ENCODE measurements at places on chromosomes 6 and 20. TPM values are rescaled to one million over a fixed set of nuclear protein-coding genes. Genes with fewer than 3 reads are reported as not detected.

Gene ULBP1
- 3.9 TPM for total RNA-seq

Gene COMMD7
- 24.2 TPM for total RNA-seq

Gene AGPAT4
- 73.2 TPM for total RNA-seq

Gene HTR1E
- total RNA-seq = 0.16 TPM

Gene GGTLC1
- total RNA-seq = not detected

Gene ZSCAN12
- total RNA-seq = 19.0 TPM

Gene DEFB121
- not detected for total RNA-seq

Gene NKX2-4
- total RNA-seq = not detected

Gene FAM83C
- not detected for total RNA-seq

DNA sequence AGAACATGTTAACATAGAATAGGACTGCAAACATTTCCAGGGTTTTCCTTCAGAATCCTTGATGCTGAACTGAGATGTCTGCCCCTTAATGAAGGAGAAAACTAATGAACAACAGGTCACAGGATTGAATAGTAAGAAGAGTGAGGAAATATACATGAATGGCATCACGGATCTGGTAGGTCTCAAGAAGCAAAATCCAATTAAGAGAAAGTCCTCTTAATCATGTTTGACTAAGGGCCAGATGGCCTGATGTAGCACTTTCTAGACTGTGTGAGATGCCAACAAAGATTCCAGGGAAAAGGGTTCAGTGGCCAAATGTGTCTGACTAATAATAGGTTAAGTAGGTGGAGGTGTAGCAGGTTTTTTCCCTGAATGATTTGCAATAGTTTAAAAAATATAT is 13.7 kb upstream of the SHPRH start:
- no peak for DNase-seq

DNA sequence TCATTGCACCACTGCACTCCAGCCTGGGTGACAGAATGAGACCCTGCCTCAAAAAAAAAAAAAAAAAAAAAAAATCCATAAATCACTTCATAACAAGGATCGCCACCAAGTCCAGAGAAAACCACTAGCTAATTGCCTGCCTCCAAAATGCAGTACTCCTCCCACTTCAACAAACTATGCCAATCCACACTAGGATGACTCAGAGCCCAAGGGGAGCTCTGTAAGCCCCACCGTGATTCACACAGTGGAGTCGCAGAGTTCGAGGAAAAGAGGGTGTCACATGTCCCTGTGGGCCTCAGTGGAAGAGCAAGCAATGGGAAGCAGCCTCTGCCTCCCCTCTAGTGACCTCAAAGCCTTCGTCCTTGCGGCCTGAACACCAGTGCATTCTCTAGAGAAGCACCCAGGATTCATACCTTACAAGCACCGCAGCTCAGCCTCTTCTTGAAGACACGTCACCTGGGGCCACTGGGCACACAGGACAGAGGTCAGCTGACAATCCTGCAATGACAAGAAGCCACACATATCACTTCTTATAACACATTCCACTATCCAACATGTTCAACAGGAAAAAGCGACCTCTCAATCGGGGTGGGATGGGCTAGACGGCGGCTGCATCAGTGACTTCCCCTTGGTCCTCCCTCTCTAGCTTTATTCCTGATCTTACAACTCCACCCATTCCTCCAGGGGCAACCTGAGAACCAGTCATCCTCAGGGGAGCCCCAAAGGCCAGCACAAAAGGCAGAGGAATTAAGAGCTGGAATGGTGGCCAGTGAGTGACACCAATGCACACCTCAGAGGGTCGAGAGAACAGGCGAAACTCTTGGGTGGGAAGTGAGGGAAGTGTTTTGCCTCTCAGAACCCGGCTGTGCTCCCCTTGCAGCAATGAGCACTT is 8.9 kb downstream of the SNHG17 start:
- peak; percentile 43 for DNase-seq

DNA sequence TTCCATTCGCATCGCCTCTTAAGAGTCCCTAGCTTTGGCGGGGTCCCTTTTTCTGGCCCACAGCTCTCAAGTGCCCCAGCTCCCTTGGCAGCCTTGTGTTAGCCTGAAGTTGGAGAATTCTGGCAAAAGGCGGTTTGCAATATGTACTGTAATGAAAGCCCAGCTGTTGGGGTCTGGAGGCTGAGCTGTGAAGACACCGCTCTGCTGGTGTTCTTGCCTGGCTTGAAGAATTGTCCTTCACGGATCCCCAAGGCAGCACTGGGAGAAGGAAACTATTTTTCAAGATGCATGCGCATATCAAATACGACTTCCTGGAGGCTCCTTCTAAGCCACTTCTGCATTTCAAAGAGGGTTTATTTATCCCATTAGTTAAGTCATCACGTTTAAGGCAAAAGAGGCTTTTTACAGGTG is 21.4 kb upstream of the CITED2 start:
- no peak for DNase-seq

DNA sequence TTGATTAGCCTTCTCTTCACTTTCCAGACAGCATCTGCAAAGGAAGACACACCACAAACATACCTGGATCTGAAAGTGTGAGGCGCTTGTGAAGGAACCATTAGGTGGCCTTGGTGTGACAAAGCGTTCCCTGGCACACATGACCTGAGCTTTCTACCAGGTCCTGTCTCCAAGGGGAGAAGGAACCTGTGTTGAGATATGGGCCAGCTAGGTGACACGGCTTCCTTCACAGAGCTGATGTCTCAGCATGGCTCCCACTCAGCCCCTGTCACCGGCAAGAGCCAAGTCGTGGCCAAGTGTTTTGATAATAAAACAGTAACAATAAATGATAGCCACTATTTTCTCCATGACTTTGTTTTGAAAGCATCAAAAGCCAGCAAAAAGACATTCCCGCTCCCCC is 20.3 kb upstream of the TAGAP start:
- no peak for DNase-seq

- peak; percentile 39 for DNase-seq
These were observed 6.7 kb upstream of the IFT52 start for GRCh38 chr20:43583982-43584432.

GRCh38 chr20:11112832-11113231 is 439.0 kb upstream of the JAG1 start:
- no peak for DNase-seq

DNA sequence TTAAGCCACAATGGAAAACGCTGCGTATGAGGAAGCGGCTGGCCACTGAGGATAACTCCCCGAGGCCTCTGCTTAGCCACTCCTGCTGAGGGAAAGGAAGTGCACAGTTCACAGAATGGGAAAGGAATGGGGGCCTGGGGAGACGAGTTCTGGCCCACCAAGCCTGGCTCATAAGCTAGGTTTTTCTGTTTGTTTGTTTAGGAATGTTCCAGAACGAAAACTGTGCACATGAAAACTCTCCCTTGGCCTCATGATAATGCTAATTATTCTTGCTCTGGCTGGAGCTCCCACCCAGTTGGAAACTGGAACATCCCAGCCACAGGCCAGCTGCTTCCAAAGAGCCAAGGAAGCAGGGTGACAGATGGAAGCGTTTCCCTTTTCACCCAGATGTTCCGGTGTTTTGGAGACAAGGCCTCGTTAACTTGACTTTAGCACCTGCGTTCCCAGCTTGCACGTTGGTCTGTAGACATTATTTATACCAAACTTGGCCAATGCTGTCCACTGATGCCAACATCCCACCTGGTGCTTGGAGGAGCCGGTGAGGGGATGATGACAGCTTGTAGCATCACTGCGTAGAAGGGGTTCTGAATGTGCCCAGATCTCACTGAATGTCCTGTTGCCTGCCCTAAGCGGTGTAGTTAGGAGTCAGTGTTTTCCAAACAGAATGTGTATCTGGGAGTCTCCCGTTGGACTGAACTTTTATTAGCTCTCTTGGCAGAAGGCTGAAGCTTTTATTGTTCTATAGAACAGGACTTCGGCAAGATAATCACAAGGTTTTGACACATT is 34.5 kb downstream of the APCDD1L start:
- DNase-seq = no peak

DNA sequence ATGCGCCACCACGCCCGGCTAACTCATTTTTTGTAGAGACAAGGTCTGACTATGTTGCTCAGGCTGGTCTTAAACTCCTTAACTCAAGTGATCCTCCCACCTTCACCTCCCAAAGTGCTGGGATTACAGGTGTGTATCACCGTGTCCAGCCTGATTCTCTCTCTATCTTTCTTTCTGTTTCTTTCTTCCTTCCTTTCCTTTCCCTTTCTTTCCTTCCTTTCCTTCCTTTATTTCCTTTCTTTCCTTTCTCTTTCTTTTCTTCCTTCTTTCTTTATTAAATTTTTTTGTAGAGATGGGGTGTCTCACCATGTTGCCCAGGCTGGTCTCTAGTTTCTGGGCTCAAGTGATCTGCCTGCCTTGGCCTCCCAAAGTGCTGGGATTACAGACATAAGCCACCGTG is 38.7 kb upstream of the MTHFD1L start:
- no peak for DNase-seq

DNA sequence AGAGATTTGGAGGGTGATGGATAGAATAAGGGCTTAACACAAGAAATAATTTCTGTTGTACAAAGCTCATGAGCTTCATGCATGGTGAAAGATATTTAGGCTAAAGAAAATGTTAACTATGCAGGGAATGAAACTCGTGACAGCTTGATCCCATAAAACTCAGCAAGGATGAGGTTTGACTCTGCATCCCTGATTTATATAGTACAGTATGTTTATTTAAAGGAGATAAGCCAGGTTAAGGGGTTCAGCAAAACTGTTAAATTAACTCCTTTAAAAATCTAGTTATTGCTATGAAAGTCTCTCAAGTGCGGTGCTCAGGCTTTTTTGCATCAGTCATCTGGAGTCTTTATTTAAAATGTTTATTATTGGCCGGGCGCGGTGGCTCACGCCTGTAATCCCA is 326.4 kb downstream of the LAMA2 start:
- DNase-seq = no peak

DNA sequence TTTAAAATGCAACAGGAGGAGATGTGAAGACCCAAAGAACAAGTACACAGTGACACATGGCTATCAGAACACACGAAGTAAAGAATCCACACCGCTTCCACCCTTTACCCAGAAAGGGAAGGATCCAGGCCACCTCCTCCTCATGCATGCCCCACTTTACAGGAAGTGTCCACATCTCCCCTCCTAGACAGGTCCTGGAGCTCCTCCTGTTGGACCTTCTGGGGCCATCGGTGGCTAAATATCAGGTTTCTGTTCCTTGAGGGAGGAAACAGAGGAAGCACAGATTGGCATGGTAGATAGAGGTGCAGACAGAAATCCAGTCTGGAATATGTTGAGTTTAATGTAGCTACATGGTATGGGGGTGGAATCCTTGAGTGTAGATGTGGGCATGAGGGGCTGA is 10.9 kb downstream of the NINL start:
- DNase-seq = no peak

- DNase-seq = no peak
These were observed 427.3 kb downstream of the KIF16B start for GRCh38 chr20:16145919-16146318.

- no peak for DNase-seq
These were observed 50.6 kb upstream of the FBXO30 start for GRCh38 chr6:145865175-145865574.

DNA sequence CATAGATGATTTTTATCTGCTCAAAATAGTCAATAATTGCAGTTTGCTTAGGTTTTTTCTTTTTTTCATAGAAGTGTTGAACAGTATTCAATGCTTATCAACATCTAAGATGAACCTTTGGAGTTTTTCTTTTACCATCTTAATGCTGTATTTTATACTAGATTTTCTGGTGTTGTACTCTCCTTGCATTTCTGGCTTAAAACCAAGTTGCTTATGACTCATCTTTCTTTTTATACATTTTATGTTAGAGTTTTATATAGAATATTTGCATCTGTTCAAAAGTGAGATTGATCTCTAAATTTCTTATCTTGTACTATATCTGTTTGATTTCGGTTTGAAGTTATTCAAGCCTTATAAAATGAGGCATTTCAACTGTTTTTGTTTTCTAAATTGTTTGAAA is 232.5 kb downstream of the RFPL4B start:
- no peak for DNase-seq

DNA sequence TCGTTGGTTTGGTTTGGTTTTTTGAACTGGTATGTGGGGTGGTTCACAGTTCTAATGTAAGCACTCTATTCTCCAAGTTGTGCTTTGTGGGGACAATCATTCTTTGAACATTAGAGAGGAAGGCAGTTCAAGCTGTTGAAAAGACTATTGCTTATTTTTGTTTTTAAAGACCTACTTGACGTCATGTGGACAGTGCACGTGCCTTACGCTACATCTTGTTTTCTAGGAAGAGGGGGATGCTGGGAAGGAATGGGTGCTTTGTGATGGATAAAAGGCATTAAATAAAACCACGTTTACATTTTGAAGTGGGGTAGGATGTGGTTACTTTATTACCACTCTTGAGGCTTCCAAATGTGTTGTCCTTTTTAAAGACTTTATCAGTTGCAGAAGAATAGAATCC is 168.0 kb downstream of the ZMYND8 start:
- no peak for DNase-seq

DNA sequence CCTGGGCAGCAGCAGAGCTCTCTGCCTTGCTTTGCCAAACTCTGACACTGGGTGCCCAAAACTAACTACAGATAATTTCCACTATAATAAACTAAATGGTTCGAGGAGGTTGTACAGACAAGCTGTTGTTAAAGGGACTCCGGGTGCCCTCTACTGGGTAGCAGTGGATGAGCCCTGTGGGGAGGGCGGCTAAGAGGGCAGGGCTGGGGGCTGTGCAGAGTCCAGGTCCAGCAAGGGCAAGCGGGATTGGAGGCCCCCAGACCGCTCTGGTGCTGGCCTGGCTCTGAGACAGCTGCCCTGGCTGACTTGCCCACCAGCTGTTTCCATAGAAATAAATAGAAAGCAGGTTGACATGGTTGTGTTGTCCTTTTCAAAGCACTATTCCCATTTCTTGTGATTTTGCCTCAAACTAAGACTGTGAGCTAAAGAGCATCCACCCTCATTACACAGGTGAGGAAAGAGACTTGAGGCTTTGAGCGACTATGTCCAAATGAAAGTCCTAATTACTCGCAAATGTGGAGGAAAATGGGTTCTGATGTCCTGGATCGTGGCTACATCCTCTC is 167.6 kb upstream of the CST7 start:
- DNase-seq = peak; percentile 8

DNA sequence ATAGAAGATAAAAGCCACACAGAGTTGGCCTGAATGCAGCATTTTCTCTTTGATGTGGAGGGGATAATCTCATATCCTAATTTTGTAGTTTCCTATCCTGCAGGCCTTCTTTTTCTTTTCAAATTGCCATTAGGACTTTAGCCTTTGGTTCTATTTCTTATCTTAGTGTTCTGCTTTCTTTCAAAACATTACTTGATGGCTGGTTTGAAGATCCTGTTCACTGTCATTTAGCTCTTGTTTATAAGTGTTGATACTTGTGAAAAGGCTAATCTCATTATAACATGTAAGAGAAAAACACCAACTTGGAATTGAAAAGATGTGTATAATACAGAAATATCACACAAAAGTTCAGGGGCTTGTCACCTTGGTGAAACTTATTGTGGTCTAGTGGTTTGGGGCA is 54.6 kb upstream of the PKIB start:
- no peak for DNase-seq

DNA sequence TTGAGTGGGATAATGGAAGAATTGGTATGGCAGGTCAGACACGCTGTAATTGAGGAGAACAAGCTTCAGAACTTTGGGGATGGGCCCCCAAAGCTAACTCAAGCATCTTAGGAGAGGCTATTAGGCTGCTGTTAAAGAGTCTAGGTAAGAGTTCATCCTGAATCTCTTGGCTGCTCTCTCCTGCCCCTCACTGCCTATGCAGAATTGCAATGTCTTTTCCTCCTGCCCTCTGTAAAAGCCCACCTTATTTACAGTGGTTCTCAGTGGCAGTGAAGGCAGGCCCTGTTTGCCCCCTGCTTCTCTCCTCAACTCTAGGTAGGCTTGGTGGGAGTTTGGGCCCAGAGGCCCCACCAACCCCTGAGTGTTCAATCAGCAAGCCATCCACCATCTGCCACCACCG is 55.0 kb downstream of the LYRM2 start:
- DNase-seq = no peak
